ENCODE measurements at places on chromosomes 1 and 21.
A peak's percentile ranks its signal among the peaks of the same experiment; 100 is the strongest.

DNA sequence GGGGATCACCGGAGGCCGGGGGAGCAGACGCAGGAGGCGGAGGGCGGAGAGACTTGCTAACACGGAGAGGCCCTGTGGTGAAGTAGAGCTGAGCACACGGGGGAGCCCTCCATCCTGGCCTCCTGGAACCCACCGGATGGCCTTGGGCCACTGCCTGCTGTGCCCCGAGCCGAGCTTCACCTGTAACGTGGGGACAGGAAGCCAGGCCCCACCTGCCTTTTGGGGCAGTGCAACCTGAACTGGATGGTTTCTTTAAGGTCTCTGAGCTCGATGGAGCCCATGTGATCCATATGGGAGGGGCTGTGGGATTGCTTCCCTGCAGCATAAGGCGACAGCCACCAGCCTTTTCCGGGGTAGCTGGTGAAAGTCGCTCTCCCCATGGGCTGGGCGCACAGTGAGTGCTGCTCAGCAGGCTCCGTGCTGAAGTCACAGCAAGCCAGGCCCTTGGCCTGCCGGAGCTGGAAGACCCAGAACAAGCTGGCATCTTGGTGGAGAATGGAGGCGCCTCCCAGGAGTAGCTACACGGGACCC lies 35.8 kb downstream of the TFF3 start:
- no peak for DNase-seq

- DNase-seq: no peak
Observed at GRCh38 chr1:182279724-182280503, 111.7 kb downstream of the GLUL start.

GRCh38 chr1:23004112-23004511 lies 11.5 kb downstream of the TEX46 start:
- DNase-seq: peak; percentile 34

GRCh38 chr21:45341779-45342178 lies 54.1 kb upstream of the POFUT2 start:
- DNase-seq: no peak

DNA sequence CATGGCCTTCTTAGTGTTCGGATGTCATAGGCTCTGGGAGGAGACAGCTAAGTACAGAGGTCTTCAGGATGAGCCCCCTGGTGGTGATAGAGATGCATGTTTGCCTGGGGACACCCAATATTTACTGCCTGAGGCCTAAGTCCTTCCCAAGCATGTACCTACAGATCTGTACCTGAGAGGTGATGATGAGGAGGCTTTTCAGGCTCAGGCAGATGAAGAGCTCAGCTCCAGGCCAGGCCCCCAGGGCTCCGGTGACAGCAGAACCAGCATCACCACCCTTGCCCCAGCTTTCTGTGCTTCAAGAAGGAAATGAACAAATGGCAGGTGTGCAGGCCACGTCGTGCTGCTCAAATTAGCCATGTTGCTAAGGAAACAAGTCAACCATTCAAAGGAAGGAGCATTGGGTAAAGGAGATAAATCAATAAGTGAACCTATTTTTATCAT lies 21.1 kb downstream of the CACNA1E start:
- no peak for DNase-seq

DNA sequence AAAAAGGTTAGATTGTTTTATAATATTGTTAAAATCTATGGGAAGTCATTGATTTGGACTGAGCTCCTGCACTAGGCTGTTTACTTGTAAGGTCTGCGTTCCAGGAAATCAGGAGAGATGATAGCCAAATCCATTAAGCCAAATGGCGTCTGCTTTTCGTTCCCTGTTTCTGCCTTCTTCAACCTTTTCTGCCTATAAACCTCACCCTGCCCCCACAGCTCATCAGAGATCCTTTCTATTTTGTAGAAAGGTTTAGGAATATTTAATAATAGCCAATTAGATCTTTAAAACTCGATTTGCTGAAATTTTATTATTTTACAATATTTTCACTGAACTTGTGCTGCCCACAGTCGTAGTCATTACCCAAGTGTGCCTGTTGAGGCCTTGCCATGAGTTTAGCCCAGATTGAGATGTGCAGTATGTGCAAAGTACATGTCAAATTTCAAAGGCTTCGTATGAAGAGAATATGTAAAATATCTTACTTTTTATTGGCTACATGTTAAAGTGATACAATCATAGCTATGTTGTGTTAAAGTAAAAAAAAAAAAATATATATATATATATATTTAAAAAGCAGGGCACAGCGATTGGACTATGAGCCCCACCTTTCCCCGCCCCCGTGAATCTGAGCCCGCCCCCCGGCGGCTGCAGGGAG lies 444 bp upstream of the IARS2 start:
- DNase-seq: no peak

DNA sequence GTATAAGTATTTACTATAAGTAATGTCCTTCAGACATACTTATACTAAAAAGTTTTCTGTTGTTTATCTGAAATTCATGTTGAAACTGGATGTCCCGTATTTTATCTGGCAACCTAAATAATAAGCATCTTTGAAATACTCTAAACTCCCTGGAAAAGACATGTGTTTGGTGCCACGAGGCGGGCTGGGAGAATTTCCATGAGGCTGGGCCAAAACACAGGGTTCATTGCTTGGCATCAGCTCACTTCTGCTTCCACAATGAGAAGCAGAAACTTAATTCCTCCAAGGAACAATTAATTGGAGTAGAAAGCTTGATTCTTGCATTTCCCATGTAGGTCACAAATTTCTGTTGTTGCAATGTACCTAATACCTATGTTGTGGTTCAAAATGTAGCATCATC lies 110.2 kb downstream of the PSMG1 start:
- DNase-seq: no peak

- peak; percentile 75 for DNase-seq
Observed at GRCh38 chr1:87331365-87332241, 2.9 kb downstream of the LMO4 start.

GRCh38 chr1:236942431-236942830 lies 61.8 kb downstream of the MT1HL1 start:
- DNase-seq: no peak

DNA sequence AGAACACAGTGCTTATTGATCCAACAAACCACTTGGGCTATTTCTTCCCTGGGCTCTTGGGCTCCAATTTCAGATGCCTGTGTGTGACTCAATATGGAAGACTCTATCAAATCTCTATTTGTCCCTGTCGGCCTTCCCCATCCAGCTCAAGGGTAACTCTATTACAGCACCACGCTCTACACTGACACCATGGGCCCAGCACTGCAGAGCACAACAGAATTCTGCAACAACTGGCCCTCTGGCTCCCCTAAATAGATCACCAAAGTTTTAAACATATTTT lies 51.7 kb downstream of the CAPZB start:
- no peak for DNase-seq

- DNase-seq: no peak
Observed at GRCh38 chr1:206411321-206411720, 59.0 kb upstream of the IKBKE start.

DNA sequence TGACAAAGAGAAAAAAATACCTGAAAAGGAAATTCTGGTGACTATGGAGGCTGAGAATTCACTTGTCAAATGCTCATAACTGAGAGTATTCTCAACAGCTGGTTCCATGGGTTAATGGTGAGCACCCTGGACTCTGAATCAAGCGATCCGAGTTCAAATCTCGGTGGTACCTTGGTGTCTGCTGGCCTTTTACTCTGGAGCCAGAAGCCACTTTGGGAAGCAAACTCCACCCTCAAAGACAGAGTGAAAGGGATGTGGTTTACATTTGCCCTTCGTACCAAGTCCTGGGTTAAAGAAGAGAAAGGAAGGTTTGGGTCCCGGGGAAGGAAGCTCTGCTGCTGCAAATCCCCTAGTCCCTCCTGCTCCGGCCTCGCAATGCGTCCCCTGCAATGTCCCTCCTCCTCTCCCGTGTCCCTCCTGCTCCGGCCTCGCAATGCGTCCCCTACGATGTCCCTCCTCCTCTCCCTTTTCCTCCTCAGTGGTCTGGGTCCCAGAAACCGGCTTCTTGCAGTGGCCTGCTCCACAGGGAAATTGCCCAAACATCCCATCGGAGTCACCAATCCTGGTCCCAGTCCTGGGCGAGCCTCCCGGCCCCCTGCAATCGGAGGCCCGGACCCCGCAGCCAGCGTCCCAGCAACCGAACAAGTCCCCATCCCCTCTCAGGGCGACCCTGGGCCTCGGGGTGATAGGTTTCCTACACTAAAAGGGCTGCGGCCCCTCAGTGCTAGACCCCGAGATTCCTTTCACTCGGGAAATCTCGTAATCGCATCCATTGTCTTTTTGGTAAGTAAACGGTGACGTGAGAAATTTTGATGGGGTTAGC lies 129.4 kb downstream of the PPIAL4G start:
- no peak for DNase-seq

DNA sequence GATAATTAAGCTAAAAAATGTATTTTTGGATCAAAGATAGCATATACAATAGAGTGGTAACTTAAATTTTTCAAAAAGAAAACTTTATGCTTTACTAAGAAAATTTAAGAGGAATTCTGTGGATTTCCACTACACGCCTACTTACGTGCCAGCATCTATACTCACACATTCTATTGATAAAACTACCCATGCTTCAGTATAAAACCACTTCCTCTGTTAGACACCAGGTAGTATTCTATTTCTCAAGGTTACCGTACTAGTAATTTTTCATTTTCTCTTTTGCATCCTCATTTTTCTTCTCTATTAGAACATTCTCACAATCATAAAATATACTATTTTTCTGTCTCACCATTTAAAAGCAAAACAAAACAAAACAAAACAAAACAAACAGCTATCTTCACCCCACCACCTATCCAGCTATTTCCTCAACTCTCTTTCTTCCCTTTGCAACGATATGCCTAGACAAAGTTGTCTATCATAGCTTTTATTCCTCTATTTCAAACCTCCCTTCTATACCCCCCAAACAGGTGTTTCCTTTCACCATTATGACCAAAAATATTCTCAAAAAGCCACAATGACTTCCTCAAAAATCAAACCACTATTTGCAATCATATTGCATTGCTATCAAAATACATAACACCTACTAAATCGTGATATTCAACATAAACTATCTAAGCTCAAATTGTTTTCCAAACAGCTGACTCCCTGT lies 1652.0 kb downstream of the MRPL39 start:
- DNase-seq: no peak

DNA sequence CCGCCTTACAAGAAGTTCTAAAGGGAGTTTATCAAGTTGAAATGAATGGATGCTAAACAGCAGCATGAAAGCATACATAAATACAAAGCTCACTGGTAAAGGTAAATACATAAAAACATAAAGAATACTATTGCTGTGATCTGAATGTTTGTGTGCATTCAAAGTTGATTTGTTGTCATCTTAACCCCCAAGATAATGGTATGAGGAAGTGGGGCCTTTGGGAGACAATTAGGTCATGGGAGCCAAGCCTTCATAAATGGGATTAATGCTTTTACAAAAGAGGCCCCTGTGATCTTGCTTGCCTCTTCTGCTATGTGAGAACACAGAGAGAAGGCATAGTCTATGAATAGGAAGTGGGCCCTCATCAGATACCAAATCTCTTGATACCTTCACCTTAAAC lies 209.0 kb upstream of the SAMSN1 start:
- DNase-seq: no peak

DNA sequence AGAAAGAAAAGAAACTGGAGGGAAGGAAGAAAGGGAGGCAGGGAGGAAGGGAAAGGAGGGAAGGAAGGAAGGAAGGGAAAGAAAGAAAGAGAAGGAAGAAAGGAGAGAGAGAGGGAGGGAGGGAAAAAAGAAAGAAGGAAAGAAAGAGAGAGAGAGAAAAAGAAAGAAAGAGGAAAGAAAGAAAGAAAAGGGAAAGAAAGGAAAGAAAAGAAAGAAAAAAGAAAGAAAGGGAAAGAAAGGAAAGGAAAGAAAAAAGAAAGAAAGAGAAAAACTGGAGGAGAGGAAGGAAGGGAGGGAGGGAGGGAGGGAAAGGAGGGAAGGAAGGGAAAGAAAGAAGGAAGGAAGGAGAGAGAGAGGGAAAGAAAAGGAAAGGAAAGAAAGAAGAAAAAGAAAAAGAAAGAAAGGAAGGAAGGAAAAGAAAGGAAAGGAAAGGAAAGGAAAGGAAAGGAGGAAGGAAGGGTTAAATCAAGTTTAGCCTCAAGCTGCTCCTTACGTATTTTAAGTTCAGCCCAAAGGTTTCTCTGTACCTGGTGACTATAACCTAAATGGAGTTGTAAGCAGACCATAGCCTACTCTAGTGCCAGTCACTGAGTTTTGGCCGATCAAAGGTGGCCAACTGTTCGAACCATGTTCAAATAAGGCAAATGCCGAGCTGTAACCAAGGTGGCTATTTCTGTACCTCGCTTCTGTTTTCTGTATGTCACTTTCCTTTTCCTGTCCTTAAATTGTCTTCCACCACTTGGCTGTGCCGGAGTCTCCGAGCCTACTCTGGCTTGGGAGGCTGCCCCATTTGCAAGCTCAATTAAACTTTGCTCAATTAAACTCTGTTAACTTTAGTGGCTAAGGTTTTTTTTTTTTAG lies 37.8 kb upstream of the TMPRSS2 start:
- no peak for DNase-seq

DNA sequence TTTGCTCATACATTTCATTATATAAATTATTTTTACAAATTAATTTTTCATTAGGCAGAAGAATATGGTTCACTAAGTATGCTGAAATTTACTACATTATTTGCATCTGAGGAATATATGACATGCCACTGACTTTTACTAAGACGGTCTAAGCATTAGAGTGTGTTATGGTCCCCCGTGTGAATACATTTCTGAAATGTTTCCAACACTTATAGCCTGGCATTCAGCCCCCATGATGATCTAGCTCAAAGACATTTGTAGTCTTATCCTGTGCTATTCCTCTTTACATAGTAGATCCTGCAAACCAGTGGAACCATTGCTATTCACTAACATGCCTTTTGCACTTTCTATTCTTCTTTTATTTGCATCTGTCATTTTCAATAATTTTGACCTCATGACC lies 1878.0 kb downstream of the MRPL39 start:
- no peak for DNase-seq

DNA sequence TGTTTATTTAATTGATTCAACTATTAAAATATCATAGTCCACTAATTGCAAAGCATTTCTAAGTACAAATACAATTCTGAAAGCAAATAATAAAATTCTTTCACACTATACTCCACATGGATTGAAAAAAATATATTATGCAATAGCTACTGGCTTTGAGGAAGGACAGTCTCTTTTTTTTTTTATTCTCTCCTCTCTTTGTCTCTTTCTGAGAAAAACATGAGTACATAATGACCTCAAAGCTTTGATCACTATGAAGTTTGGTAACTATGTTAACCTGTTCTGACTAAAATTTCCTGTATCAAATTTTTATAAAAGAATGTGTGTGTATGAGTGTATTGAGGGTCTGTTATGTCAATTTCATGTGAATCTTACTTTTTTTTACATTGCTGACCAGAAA lies 96.2 kb downstream of the RGS2 start:
- no peak for DNase-seq

Measured in right atrium auricular region (tissue), 2 donors.